Heart right ventricle (tissue), 16 donors: ENCODE measurements at places on chromosomes 11 and 22. TPM values are rescaled to one million over a fixed set of nuclear protein-coding genes. Genes with fewer than 3 reads are reported as not detected.

DNA sequence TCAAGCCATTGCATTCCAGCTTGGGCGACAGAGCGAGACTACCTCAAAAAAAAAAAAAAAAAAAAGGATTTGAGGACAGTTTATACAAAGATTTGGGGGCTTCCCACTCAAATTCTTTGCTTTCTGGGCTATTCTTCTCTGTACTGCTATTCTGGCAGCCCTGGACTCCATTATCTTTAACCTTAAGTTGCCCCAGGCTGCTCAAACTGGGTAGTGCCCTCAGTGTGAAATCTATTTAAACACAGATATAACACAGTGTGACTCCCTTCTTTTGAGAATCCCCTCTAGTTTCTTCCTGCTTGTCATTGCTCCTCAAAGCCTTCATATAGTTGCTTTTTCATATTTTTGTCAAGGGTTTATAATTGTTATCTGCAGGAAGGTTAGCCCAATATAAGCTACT, 49.5 kb upstream of the WEE1 start:
- DNase-seq: no peak

- DNase-seq: no peak
Measured at GRCh38 chr11:100923555-100923954, 206.1 kb downstream of the PGR start.

DNA sequence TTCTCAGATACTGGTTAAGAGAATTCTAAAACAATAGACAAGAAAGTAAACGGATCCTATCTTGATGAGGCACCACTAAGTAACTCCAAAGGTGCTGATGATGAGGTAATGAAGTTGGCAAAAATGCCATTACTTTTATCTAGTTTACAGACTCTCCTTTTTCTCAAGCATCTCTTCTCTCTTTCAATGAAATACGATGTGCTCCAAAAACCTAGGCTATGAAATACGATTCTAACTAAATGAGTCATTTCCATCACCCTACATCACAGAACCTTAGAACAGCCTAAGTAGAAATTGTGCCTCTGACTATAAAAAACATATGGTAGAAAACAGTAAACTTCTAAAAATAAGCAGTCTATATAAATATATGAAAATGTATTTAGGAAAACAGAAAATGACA, 58.9 kb upstream of the ARHGAP32 start:
- DNase-seq: no peak

ELMOD1 gene
- 0.67 TPM for total RNA-seq

C11orf86 gene
- total RNA-seq: not detected

SLC7A4 gene
- 0.23 TPM for total RNA-seq
